ENCODE measurements at places on chromosomes 12 and 14.
A peak's percentile ranks its signal among the peaks of the same experiment; 100 is the strongest.

DNA sequence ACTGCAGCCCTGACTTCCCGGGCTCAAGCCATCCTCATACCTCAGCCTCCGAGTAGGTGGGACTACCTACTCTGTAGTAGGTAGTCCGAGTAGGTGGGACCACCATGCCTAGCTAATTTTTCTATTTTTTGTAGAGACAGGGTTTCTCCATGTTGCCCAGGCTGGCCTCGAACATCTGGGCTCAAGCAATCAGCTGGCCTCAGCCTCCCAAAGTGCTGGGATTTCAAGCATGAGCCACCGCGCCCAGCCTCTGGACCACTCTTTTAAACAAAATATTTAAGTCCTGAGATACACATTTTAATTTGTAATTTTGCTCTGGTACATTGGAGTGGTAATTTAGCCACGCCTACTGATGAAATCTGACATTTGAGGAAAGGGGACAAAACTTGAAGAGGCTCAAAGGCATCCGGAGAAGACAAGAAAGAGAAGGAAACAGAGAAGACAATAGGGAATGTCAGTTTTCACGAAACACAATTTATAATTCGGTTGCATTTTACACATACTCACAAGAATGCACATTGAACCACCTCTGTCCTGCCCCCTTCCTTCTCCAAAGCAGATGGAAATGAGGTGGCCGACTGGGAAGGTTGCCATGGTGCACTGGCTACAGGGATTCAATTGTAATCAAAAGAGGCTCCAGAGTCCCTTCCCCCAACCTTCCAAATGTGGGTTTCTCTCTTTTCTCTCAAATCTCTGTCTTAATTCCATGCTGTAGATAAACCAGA, 9.7 kb upstream of the TUBA1A start:
- DNase-seq = peak; percentile 92

DNA sequence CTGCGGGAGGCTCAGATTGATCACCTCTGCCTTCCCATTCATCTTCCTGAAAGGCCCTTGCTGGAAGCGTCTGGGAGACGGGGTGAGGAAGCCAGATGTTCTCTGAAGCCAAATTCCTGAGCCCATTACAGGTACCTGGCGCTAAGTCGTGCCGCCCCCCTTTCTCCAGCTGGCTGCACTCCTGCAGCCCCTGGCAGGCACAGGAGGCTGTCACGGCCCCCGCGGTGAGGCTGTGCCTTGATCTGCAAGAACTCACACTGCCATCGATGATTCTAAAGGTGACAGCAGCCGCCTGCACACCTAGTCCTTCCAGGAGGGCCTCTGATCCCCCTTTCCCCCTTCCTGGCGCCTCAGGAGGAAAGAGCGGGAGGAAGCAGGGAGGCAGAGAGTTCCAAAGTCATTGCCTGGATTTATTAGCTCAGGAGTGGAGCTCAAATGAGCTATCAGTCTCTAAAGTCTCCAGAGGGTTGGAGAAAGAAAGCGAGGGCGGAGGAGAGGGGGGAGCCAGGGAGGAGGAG, 106.9 kb downstream of the RFLNA start:
- DNase-seq = peak; percentile 43

GRCh38 chr14:104350463-104351185, 212.2 kb downstream of the KIF26A start:
- peak; percentile 91 for DNase-seq

- DNase-seq = peak; percentile 91
These were observed 139.1 kb downstream of the SOX5 start for GRCh38 chr12:23810329-23810902.

- peak; percentile 95 for DNase-seq
These were observed at the start of gene MGST1 for GRCh38 chr12:16347391-16348298. MGST1 (plus strand) TSS chr12:16347645; CDS start chr12:16354253, 6,608 bp downstream.

DNA sequence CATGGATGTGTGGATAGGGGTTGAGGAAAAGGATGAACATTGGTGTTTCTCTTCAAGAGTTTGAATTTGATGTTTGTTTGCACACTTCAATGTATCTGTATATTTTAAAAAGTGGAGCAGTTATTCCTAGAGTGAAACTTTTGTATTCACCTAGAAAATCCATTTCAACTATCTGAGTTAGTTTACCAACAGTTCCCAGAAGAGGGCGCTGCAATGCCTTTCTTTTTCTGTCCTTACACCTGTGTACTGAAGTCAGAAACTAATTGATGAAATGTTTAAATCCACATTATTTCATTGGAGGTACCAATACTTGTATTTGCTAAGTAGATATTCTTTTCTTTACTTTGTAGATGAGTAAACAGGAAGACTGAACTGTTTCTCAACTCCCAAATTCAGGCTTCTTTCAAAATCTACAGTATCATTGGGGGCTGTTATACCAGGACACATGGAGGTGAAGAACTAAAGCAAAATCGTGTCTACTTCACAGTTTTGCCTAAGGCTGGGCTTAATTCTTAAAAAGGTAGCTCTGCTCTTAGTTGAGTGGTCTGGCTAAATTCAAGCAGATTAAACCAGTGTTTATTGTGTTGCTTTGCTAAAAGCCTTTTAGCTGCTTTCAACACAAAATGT, 26.6 kb upstream of the KLRB1 start:
- DNase-seq = peak; percentile 62

- DNase-seq = no peak
These were observed 46.0 kb upstream of the PLBD1 start for GRCh38 chr12:14613718-14614117.

GRCh38 chr14:75333606-75334548, 55.2 kb downstream of the FOS start:
- no peak for DNase-seq

- DNase-seq = no peak
These were observed 216.3 kb upstream of the ATXN7L3B start for GRCh38 chr12:74321381-74321780.

GRCh38 chr14:50551877-50552276, 8.1 kb upstream of the ATL1 start:
- no peak for DNase-seq

DNA sequence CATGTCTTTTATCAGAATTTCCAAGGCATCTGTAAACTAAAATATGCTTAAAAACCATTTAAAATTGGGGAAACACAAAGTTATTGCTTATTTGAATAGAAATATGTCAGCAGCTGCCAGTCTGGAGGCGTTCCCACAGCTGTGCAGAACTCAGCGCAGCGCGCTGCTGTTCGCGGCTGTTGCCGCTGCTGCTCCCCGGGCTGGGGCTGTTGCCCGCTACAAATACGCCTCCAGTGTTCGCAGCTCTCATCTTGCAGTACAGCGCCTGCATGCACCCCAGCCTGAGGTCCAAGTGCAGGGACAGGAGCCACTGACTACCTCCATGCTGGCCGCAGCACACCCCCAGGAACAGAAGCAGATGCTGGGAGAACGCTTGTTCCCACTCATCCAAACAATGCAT, 216.2 kb downstream of the SLC16A7 start:
- DNase-seq = no peak

- DNase-seq = peak; percentile 88
These were observed 514 bp upstream of the LARP4 start for GRCh38 chr12:50400104-50400637.

DNA sequence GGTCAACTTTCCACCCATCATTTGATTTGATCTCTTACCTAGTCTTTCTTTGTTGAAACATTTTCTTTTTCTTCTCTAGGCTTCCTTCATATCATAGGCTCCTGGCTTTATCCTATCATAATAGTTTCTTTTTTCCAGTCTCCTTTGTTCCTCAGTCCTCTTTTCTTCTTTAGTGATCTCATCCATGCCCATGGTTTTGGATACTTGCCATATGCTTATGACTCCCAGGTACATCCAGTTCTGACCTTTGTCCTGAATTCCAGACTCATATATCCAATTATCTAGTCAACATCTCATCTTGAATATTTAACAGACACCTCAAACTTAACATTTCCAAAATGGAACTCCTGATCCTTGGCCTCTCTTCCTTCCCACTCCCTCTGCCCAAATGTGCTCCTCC, 36.1 kb upstream of the KRAS start:
- DNase-seq = no peak

DNA sequence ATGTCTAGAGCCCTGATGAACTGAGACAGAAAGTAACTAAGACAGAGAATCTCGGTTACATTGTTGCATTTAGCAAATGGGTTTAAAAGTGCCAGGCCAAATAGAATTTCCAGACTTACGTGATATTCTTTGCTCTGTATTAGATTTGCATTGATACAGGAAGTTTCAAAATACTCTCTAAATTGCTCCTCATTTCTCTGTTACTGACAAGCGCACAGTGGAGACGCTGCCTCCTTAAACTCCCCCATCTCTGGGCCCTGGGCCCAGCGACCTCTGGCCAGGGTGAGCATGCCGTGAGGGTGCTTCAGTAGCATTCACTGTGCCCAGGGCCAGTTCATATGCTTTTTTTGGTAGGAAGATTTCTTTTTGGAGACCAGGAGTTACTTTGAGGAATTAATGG, 22.9 kb upstream of the EVL start:
- DNase-seq = no peak

DNA sequence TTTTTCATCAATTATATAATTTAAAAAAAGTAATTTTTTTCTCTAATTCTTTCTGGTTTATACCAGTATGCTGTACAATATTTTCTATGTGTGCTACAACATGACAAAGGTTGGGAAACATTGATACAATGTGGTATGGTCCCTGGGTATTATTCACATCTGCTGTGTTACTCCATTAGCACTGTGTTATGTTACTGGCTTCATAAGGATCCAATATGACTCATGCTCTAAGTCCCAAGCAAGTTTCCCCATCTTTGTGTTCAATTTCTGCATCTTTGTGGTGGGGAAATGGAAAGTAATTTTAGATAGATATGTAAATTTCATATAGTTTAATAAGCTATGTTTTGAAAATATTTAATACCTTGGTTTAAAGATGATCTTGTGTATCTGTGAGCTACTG, 35.8 kb downstream of the FBXO33 start:
- DNase-seq = peak; percentile 24

DNA sequence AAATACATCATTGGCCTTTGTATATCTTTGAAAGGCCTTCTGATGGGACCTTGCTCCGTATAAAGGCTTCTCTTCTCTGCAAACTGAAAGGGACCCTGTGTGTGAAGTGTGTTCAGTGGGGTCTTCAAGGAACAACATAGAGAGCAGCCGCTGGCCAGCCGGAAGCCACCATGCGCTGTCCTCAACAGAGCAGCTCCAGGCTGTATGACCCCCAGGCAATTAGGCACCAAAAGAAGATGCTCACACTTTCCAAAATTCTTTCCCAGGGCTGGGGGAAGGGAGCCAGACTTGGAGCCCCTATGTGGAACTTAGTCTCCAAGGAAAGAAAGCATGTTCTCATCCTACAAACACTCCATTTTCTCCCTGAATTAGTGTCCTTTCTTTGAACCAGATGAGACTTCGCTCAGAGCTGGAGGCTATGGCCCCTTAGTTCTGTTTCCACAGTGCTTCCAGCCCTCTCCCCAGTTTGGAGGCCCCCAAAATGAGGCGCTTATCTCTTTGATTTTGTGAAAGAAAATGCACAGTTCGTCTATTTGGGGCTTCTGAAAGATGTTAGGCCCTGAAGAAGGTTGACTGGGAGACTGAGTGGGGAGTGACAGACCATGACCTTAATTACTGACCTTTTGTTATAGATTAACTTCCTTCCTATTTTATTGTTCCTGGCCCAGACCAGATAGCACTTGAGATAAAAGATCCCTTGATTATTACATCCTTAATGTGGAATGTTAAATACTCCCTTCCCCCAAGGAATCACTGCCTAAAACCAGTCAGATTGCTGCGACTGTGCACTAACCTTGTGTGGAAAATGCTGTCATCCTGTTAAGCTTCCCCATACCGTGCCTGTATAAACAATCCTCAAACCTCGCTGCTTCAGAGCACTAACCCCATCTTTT, 128.3 kb upstream of the FGD4 start:
- no peak for DNase-seq

DNA sequence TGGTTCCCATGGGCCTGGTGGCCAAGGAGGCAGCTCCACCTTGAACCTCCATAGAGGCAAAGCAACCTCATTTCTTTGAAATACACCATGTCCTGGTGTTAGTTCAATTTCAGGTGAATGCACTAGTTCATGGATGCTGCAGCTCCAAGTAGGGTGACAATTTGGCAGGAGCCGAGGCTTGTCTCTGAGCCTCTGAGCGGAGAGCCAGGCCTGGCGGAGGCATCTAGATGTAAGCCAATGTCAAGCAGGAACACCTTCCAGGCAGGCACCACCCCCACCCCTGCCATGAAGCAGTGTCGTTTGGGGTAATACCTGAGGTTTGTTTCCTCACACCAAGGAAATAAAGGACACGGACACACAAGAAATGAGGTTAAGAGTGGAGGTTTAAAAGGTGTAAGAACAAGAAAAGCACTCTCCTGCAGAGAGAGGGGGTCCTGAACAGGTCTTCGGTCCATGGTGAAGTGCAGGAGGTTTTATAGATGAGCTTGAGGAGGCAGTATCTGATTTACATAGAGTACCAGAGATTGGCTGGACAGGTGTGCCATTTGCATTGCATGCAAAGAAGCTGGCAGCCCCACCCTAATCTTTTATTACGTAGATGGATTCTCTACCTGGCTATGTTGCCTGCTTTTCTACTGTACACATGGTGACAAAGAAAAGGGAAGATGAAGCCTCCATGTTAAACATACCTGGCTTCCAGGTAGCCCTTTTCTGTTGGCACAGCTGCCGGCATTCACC, 60.3 kb downstream of the RIN3 start:
- peak; percentile 82 for DNase-seq

DNA sequence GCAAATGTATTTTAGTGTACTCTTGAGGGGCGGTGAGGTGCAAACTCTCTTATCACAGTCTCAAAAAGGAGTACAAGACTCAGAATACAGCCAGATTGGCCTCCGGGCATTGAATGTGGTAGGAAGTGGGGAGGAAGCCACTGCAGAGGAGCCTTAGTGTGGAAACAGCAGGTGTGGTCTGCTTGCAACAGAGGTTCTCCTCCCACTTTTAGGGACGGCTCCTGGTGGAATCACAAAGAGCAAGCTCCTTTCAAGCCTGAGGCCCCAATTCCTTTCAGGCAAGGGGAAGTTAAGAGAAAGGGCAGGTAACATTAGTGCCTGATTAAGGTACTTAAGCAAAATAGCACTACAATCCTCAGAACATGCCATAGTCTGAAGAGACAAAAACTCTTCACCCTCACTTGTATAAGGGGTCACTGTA, 23.7 kb upstream of the SLC2A3 start:
- DNase-seq = no peak

- no peak for DNase-seq
These were observed 37.5 kb upstream of the DTX1 start for GRCh38 chr12:113019025-113019424.

GRCh38 chr12:74537126-74537706, 419 bp upstream of the ATXN7L3B start:
- peak; percentile 66 for DNase-seq

GRCh38 chr14:81402123-81402495, 2.0 kb upstream of the STON2 start:
- no peak for DNase-seq

DNA sequence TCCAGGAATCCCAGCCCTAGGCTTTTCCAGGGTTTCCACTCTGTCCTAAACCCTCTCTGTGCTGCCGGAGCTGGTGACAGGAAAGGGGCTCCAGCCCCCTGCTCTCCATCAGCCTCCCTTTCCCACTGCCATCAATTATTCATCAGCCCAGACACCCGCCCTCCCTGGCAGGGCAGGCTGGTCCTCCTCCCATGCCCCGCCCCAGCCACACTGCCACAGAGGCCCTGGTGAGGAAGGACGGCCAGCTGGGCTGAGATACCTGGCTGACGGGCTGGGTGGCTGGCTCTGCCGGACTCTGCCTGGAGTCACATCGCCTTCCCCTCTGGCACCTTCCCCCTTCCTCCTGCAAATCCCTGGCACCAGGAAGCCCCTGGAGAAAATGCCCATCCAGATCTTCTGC, 11.9 kb upstream of the SMARCD1 start:
- DNase-seq = no peak

Data from NCI-H69 (cell line).